ENCODE measurements at places on chromosomes 5 and 9. TPM values are rescaled to one million over a fixed set of nuclear protein-coding genes. Genes with fewer than 3 reads are reported as not detected.

The SH3GLB2 gene
- 138 TPM for total RNA-seq

The FSTL4 gene
- total RNA-seq, result 2.3 TPM

DNA sequence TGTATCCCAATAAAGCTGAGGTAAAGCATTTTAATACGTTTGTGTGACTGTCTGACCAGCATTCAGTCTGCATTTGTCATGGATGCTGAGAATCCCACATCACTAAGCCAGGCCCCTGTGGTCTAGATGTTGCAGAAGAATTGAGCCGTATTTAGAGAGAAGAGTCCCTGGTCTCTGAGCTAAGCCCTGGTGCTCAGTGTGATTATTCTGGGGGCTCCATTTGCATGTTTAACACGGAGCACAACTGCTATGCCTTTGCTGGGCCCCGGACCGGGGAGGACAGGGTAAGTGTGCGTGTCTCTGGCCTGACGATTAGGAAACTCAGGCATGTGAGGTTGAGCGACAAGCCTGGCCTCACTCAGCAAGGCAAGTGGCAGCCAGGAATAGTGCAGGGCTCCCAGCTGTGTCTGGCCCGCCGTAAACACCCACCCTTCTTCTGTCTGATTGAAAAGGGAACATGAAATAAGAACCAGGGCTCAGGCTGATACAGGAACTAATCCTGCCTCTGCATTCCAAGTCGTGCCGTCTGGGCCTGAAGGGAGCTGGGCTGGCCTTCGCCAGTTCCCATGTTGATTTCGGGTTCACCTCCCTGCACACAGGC, 22.3 kb downstream of the FAM78A start:
- no peak for DNase-seq

DNA sequence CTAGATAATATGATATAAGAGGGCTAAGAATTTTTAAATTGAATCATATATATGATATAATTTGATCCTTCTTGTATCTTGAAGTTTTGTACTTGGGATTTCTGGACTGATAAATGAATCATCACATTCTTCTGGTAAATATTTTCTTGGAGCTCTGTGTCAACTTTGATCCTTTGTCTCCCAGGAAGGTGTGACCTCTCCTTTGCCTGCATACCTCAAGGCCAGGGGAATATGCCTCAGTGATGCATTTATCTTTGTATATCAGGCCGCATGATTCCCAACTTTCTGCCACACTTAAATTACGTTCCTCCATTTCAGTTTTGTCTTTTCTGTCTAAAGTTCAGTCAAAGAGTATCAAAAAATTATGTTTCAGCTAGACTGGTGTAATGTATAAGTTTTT, 101.2 kb downstream of the NLN start:
- DNase-seq, result no peak

DNA sequence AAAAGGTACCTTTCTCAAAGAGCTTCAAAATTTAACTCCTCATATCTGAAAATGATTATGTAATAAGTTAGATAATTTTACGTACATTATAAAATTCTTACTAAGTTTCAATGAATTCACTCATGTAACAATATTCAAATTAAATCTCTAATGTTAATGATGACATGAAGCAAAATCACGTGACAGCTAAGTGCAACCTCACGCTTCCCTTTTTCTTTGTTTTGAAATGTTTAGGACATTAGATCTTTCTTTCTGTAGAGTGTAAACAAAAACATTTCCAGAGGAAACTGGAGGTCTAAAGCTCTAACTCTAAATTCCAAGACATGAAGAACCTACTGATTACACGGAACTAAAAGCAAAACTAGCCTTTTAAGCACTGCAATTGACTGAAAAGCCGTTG, 227.3 kb upstream of the TBCA start:
- no peak for DNase-seq

DNA sequence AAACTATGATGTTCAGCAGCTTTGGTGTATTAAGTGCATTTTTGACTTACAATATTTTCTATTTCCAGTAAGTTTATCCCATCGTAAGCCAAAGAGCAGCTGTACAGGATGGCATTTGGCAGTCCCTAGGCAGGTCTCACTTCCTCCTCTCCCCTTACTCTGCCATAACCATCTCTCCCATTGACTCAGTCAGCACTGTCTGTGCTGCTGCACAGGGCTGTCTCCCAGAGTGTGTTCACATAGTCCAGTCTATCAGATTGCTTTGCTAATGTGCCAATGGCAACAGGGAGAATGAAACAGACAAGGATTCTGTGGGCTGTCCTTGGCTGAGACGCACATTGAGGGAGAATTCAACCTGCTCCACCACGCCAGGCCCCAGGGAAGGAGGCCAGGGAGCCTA, 47.0 kb upstream of the CAST start:
- DNase-seq, result no peak

DNA sequence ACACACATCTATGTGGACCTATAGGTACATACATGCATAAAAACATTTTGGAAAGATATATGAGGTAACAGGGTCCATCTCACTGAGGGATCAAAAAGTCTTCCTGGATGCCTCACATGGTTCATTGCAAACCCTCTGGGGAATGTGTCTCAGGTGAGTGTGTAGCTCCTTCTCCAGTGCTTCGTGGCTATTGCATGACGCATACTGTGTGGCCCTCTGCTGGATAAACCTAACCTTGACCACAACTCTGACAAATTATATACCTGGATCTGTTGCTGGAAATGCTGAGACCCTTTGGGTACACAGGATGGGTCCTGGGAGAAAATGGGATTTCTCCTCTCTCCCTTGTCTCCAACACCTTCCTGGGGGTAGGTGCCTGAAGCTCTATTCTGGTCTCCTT, 91.9 kb downstream of the JAKMIP2 start:
- DNase-seq, result no peak

GRCh38 chr5:151617841-151618710, 26.9 kb upstream of the FAT2 start:
- no peak for DNase-seq

DNA sequence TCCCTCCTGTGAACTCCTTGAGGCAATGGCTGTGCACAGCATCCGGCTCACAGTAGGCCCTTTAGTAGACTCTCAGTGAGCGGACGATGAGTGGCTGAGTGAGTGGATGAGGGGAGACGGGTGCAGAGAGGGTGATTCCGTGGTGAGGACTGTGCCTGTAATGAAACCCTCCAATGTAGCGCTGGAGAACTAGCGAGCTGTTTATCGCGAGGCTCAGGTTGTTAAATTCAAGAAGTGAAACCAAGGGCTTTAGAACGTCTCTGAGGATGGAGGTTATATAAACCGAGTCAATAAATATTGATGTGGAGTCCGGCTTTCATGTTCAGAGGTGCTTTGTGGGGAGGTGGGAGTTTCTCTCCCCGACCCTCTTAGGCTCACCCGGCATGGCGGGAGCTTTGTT, 53.2 kb downstream of the NSG2 start:
- no peak for DNase-seq

DNA sequence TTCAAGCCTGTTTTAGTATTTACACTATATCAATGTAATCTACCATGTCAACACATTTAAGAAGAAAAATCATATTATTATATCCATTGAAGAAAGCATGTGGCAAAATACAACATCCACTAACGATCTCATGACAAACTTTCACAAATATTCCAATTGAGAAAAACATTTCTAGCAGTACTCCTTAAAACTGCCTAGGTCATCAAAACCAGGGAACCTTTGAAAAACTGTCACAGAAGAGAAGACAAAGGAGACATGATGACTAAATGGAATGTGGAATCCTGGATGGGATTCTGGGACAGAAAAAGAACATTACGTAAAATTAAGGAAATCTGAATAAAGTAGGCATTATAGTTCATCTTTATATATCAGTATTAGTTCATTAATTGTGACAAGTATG, 1091.3 kb upstream of the CDH6 start:
- DNase-seq, result no peak

GRCh38 chr5:170312666-170313065, 15.1 kb upstream of the LCP2 start:
- no peak for DNase-seq

The PLPPR1 gene
- 35.9 TPM for total RNA-seq

Measured in spinal cord (tissue), 10 donors.